Posterior cingulate gyrus (tissue), 11 donors: ENCODE measurements at places on chromosomes 5 and 9.

DNA sequence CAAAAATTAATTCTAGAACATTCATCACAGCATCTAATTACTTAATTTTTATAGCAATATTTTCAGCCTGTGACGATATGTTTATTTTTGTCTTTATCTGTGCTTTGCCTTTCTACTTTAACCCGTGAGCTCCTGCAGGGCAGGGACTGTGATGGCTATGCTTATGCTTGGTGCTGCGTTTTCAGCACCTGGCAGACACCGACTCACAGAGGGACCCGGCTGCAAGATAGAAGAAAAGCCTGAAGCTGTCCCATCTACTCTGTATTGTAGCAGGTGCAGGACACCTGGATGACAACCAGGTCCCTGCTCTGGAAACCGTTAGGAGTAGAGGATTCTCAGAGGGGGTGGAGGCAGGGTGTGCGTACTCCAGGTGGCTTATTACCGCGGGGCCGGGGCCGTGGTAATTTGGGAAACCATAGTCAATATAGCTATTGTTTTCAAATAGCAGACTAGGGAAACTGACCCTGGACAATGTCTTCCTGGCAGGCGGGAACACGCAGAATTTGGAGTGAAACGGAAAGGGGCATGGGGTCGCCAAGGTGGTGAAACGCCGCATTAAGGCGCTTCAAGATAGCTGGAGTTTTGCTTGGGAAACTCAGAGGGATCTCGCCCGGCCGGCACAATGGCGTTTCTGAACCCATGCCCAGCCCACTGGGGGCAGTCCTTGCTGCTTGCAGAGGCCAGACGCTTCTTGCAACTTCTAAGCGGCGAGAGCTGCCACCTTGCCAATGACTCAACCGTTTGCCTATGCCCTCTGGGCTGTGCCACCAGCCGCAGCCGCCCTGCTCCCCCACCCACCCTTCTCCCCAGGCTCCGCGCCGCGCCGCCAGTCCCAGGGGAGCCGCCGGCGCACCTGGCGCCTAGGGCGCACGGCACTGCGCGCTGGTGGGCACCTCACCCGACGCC is 140.1 kb upstream of the PALM2AKAP2 start:
- DNase-seq = peak; percentile 66

DNA sequence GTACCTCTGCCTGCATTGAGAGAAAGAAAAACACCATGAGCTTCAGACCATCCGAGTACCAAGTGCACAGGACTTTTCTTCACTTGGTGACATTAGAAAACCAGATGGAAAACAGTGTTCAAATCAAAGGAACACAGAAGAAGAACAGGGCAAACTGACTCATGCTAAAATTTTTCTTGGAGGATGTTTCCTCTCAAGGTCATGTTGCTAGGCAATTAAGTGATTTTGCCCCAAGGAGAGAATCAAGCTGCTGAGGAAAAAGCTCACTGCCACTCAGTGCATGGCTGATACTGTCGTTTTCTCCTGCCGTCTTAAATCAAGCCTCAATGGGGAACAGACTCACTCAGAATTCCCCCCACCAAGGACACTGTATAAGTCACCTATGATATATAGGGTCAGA is 57.9 kb upstream of the SIMC1 start:
- no peak for DNase-seq

DNA sequence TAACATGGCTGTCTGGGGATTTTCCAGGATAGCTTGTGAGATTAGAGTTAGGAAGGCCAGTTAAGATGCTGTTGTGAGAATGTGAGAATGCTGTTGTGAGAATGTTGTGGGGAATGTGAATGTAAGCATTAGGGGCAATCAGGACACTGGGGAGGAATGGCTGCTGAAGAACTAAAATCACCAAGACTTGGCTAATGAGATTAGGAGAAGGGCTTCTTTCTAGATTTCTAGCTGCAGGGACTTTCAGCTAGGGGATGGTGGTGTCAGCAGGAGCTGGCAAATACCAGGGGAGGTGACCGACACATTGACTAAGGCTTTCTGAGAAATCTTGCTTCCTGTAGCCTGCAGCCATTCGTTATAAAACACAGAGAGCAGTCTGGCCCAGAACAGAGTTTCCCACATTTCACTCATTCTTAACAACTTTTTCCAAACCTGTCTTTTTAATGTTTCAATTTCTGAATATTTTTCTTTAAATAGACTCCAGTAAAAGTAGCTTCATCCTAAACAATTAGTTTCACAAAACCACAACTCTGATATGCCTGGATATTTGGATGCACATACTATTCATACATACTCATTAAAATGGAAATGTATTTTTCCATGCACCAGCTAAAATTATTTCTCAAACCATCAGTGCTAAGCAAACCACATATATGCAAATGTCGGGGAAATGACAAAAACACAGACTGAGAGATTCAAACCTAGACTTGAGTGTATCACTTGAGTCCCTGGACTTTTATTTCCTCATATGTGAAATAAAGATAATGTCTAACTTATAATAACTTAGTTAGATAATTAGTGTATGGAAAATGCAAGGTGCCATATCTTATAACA is 89.3 kb upstream of the TNC start:
- no peak for DNase-seq

DNA sequence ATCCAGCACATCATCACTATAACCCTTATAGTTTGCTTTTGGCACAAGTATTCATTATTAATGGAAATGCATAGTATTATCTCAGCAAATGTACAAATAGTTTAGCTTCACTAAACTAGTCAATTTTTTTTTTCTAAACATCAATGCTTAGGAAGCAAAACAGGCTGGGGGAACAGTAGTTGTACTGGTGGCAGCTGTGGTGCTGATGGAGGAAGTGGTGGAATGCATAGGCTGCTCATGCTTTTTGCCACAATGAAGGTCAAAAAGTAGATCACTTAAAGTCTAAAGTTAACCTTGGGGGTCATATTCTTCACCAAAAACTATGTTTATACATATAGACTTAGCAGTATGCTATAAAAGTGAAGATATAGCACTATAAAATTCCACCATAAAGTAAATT is 36.3 kb upstream of the CDKN2B start:
- DNase-seq = no peak

- DNase-seq = no peak
Observed at GRCh38 chr9:80720579-80720978, 968.8 kb downstream of the TLE1 start.

- DNase-seq = no peak
Observed at GRCh38 chr5:77957-78804, 13.8 kb upstream of the PLEKHG4B start.

GRCh38 chr5:167030500-167031120 is 1260.8 kb upstream of the WWC1 start:
- DNase-seq = no peak

- no peak for DNase-seq
Observed at GRCh38 chr5:153676406-153676805, 185.9 kb downstream of the GRIA1 start.

- no peak for DNase-seq
Observed at GRCh38 chr9:33249983-33250382, 10.0 kb downstream of the SPINK4 start.

DNA sequence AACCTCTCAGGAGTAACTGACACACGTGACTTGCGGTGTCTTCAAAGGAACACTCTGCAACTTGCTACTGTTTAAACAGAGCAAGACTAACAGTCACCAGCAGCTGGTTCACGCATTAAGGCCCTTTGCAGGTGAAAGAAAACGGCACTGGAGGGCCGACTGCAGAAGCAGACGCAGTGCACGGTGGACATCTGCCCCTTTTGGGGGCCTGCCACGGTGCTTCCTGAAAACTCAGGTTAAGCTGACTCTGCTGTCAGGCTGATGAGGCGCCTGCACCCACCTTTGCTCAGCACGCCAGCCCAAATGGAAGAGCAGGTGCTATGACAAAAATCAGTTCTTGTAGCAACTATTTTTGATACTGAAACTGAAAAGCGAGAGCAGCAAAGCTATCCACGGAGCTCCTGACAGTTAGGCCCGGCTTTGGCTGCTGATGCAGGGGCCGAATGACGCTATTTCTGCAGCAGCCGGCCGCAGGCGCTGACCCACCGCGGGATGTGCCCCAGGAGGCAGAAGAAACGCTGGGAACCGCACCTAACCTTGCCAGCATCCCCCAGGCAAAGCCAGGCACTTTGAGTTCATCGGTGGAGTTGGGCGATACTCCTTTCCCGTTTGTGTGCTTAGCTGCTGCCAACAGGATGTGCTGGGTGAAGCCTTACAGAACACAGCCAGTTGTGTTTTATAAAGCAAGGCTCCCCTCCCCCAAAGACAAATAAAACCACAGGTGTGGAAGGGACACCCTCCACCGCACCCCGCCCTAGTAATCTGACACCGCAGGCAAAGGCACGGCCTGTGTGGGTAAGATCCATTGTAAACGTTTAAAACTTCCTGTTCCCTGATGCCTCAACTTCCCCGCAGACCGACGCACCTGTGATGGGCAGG is 21.1 kb upstream of the TERT start:
- peak; percentile 75 for DNase-seq

DNA sequence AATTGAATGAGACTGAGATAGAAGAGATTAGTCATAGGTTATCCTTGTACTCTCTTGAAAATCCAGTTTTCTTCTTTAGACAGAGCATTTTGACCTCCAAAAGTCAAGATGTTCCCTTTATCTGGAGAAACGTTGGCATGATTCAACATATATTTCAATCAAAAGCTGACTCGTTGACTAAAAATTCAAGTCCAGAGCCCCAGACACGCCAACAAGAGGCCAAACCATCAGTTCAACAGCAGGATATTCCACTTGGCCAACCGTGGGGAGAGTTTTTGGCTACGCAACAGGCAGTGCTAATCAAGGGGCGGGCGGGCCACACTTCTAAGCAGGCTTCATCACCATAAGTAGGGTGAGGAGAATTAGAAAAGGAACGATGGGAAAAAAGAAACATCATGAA is 119.1 kb downstream of the SLIT3 start:
- DNase-seq = no peak
